ENCODE measurements at places on chromosomes 1 and 21. TPM values are rescaled to one million over a fixed set of nuclear protein-coding genes. Genes with fewer than 3 reads are reported as not detected.

- DNase-seq, result no peak
Measured at GRCh38 chr1:156885314-156885713, 8.2 kb upstream of the PEAR1 start.

DNA sequence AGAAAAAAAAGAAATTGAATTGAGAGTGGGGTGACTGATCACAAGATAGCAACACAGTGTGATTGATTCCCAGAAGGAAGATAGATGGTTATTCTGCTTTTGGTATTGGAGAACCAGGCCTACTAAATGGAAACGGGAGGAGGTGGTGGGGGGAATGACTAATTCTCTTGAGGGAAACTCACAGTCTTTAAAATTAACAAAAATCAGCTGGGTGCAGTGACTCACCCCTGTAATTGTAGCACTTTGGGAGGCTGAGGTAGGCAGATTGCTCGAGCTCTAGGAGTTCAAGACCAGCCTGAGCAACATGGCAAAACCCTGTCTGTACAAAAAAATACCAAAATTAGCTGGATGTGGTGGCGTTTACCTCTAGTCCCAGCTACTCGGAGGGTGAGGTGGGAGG lies 134.6 kb upstream of the PDE4B start:
- DNase-seq, result no peak

DNA sequence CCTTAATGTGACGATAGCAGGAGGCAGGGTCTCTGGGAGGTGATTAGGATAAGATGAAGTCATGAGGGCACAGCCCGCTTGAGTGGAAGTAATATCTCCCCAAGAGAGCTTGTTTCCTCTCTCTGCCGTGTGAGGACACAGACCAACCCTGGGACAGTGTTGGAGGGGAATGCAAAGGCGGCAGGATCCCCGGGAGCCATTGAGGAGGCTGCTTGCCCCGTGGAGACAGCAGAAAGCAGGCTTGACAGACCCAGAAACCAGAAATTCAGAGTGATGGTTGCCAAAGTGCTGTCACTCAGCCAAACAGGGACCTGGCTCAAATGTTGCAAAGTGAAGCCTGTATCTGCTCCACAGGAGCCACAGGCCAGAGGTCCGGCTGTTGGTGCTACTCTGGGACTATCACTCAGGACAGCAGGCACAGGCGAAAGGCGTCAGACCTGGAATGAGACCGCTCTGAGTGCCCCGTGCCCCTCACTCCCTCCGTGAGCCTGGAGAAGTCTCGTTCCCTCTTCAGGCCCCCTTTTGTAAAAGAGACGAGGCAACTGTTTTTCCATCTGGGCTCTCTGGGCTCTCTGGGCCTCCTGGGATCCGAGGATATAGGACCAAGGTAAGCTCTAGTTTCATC lies 96.6 kb upstream of the VANGL1 start:
- no peak for DNase-seq

GRCh38 chr1:112536561-112536960 lies 27.8 kb downstream of the WNT2B start:
- no peak for DNase-seq

DNA sequence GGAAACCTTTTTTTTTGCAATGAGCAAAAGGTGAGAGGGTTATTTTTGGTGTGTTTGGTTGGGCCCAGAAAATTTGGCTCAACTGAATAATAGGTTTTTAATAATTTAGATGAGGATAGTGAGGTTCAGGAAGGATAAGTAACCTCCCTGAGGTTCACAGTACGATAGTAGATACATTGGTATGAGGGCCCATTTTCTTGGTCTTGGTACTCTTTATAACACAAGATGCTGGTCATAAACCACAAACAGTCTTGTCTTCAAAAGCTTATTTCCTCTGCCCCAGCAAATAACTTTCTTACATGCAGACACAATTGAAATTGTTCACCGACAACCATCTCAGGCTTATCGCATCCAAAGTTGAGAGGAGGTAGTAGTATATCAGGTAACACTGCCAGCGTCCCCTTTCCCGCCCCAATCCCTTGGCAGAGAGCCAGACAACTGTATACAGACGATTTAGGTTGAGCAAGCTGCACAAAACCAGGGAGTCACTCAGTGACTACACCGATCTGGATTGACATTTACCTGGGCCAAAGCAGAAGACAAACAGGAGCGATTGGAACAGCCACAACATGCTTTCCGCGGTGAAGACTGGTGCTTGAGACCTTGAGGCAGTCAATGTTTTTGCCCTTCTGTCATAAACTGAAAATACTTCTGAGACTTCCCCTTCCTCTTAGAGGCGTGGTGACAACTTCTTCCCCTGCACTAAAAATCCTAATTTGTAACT lies at the start of gene SLAMF6:
SLAMF6 (minus strand) TSS at position 634 of the 724 bp plus-strand sequence; CDS start at position 571, 63 bp downstream.
- no peak for DNase-seq

DNA sequence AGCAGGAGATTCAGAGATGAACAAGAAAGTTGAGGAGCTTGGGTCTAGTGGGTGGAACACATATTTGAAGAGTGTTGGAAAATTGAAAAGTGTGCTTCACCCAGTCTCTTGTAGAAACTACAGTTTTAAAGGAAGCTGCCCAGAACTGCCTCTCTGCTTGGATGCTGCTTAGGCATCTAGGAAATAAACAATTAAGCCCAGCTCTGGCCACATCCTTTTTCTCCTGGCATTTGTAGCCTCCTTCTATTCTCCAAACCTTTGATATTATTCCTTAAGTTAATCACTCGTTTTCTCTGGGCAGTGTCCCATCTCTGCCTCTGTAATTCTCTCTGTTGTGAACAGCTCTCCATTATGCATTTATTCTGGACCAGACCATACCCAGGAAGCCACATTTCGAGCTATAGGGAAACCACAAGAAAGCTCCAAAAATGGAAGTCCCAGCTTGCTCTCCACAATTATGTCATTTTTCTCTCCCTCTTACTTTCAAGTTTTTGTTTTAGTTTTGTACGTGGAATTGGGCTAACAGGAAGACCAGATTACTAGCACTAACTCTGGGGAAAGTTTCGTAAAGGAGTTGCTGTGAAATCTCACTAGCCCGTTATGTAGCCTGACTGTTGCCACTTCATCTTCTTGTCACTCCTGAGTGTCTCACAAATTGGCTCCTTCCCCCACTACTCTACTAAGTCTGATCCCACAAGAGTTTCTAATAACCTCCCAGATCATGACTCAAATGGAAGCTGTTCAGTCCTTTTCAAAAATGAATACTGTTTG lies 102.2 kb downstream of the NTMT2 start:
- DNase-seq, result no peak

- no peak for DNase-seq
Measured at GRCh38 chr21:44708866-44709425, 2.4 kb downstream of the TSPEAR start.

ZFP69B gene
- 1.3 TPM for total RNA-seq

GRCh38 chr1:156987715-156988114 lies 57.8 kb downstream of the ARHGEF11 start:
- DNase-seq, result no peak

PGLYRP3 gene
- not detected for total RNA-seq

ICOSLG gene
- 1.5 TPM for total RNA-seq

All from cardiac septum (tissue), 1 donor.